HT1080 (cell line): ENCODE measurements at places on chromosomes 6 and 20.

DNA sequence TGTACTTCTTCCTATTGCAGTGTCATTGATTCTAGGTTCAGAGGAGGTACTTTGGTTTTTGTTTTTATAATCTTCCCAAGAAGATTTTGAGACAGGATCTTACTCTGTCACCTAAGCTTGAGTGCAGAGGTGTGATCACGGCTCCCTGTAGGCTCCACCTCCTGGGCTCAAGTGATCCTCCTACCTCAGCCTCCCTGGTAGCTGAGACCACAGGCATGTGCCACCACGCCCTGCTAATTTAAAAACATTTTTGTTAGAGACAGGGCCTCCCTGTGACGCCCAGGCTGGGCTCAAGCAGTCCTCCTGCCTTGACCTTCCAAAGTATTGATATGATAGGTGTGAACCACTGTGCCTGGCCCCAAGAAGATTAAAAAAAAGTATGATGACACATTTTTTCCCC is 3.4 kb upstream of the SLC17A5 start:
- DNase-seq = no peak

GRCh38 chr6:140601021-140601808 is 1226.8 kb upstream of the CITED2 start:
- DNase-seq = no peak

GRCh38 chr6:63014290-63014689 is 197.0 kb upstream of the FKBP1C start:
- no peak for DNase-seq

GRCh38 chr20:37880726-37881591 is 22.0 kb upstream of the VSTM2L start:
- no peak for DNase-seq

DNA sequence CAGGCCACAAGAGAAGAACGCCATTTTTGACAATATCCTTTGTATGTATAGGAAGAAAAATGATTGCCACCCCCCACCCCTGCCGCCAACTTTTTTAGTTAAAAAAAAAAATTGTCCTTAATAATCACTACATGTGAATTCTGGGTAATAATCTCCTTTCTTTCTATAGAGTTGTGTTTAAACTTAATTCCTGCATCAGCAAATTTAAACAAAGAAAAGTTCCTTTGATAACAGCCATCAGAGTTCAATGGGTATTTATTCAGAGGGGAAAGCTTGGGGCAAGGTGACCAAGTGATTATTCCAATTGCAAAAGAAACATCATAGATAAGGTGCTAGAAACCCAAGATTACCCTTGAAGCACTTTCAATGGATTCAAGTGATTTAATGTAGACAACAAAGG is 47.0 kb downstream of the GCLC start:
- DNase-seq = no peak

DNA sequence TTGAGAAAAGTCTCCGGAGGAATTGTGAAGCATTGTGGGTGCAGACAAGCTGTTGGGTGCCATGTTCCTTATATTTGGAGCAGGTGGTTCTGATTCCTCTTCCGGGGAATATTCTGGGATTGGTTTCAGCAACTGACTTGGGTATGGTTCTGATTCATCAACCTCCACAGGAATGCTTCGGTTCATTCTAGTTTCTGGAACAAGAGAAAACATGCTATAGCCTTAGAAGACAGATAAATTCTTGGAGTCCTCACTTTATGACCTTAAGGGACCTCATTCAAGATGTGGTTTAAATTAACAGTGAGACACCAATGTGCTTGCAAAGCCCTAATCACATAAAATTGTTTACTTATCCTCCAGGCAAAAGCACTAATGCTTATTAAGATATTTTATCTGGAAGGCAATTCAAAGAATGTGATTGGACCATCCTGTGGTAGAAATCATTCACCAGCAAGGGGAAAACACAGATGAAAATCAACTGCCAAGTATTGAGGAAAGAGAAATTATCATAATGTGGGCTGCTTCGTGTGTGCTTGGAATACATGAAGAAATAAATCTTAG is 13.7 kb downstream of the TRAF3IP2 start:
- no peak for DNase-seq

GRCh38 chr6:136546331-136546730 is 3.9 kb downstream of the MAP7 start:
- DNase-seq = no peak

DNA sequence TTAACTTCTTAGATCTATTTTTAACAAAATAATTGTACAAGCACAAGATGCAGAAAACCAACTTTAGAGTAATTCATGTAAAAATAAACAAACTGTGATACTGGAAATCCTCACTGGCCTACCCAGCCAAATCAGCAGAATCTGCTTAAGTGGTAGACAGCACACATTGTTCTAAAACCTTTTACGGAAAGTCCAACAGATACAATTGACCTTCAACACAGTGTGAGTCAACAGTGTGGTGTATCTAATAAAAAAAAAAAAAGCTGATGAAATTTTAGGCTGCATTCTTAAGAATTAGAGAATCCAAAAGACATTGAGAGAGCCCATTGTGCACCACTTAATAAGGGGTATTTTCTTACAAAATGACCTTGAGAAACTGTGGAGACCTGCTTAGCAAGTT is 174.5 kb downstream of the COL21A1 start:
- no peak for DNase-seq

- no peak for DNase-seq
Measured at GRCh38 chr20:58436868-58437645, 48.0 kb downstream of the VAPB start.

DNA sequence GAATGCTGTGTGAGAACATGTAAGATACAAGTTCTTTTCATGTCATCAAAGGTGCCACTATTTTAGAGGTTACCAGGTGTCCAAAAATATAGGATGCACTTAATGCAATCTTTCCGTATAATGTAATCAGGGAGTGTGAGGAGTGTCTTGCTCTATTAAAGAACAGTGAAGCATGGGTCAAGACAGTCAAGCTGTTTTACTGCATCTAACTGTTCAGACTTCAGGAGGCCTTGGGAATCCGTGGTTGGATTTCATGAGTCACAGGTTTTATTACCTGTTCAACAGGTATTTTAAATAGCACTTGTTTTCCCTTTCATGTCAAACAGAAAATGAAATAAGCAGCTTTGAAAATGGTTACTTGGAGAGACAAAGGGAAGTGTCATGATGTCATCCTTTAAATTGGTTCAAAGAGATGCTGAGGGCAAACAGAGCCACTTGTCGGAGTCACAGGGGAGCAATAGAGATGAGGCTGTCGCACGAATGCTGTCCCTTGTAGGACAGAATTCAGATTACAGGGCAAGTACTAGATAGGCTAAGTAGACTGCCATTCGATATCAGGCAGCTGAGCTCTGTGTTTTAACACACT is 621.5 kb downstream of the QKI start:
- no peak for DNase-seq

DNA sequence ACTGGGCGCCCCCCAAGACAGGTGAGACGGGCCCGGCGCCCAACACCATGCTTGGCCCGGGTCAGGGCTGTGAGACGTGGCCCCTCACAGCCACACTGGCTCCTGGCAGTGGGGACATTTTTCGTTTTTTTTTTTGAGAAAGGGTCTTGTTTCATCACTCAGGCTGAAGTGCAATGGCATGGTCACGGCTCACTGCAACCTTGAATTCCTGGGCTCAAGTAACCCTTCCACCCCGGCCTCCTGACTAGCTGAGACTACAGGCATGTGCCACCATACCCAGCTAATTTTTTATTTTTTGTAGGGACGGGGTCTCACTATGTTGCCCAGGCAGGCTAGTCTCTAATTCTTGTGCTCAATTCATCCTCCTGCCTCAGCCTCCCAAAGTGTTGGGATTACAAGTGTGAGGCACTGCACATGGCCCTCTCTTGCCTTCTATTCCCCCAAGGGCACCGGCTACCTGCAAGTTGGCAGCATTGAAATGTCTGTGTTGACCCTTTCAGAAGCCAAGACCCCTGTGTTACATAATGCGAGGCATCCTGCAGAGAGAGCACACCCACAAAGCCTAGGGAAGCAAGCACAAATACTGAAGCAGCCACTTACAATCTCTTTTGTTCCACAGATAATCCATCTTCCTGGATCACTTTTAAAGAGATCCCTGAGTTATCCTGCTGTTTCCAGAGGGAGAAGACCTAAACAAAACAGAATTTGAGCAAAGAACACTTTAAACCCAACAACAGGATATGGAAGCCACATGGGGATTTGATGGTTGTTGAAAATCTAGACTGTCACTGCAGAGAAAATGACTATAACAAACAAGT is 57.5 kb upstream of the SLC4A11 start:
- DNase-seq = no peak

DNA sequence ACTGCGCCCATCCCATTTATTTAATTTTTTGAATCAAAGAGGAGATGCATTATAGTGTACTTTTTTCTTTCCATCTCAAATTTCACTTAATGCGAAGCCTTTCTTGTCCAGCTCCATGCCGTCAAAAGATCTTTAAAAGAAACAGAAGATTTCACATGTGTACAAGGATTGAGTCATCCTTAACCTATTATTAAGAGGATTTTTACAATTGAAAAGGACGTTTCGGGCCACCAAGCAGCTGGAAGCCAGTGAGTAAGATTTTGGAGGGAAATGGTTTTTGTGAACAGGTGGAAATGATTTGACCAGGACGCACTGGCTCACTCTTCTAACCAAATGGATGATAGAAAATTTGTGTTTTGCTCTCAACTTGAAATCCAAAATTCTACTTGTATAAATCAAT is 15.1 kb upstream of the CCDC170 start:
- DNase-seq = no peak

DNA sequence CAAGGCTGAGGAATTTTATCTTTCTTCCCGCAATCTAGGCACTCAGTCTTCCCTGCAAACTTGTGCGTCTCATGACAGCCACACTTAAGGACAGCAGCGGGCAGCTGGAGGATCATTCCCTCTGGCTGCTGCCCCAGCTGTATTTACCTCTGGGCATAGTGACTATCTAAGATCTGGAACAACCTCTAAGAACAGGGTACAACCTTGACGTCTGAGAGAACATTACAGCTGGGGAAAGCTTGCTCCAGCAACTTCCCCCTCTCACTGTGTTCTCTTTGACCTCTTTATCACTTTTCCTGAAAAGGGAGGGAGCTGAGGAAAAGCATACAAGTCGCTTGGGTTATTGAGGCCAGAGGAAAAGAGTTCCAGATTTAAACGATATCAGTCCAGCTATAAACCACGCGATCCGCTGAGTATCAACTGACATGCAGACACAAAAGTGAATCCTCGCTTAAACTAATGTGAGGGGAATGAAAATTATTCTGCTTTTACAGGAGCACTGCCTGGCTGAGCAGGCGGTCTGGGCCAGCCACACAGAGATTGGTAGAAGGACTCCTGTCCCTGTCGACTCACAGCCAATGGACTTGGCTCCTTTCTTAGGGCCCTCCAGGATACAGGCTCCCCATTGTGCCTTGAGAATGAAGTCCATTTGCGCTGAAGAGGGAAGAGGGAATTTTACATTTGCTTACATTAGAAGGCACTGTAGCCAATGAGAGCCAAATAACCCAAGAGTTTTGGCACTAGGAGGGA is 153.3 kb downstream of the QRSL1 start:
- DNase-seq = no peak

- DNase-seq = no peak
Measured at GRCh38 chr6:168208402-168208801, 111.2 kb downstream of the DACT2 start.

GRCh38 chr6:35703554-35703953 is 14.8 kb upstream of the FKBP5 start:
- DNase-seq = peak; percentile 20

DNA sequence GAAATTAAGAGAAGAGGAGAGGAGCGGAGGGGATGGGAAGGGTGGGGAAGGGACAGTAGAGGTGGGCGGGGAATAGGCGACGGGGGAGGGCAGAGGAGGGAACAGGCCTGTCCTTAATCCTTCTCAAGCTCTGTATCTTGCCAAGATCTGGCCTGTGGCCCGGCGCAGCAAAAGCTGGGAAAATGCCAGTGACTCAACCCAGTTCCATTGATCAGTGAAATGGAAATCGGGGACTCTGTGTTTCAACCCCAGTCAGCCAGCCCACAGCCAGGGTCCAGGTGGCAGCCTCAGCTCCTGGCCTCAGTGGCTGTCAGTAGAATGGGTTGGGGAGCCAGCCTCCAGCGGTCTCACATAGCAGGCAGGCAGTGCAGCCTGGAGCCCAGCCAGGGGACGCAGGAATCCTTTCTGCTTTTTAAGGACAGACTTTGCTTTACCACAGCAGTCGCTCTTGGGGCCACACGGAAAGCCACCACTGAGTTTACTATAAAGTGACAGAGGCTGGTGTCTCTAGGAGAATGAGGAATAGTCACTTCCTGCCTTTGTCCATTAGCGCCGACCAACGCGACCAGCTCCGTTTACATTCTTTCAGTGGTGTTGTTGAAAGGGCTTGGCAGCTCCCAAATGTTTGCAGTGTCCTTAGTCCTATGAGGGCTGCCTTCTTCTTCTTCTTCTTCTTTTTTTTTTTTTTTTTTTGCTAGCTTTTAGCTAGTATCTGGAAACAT is 128.0 kb downstream of the RIN2 start:
- DNase-seq = peak; percentile 49

DNA sequence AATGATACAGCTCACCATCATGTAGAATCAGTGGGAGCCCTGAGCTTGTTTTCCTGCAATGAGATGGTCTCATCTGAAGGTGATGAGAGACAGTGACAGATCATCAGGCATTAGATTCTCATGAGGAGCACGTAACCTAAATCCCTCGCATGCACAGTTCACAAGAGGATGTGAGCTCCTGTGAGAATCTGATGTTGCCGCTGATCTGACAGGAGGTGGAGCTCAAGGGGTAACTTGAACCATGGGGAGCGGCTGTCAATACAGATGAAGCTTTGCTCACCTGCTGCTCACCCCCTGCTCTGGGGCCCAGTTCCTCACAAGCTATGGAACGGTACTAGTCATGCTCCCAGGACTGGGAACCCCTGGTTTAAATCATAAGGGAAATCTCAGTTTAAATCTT is 89.2 kb downstream of the THBS2 start:
- DNase-seq = no peak

GRCh38 chr20:55830121-55830827 is 175.0 kb downstream of the CBLN4 start:
- no peak for DNase-seq

GRCh38 chr6:3884007-3884745 is 35.0 kb downstream of the FAM50B start:
- peak; percentile 76 for DNase-seq

- peak; percentile 75 for DNase-seq
Measured at GRCh38 chr6:159973951-159974350, 5.1 kb downstream of the IGF2R start.

DNA sequence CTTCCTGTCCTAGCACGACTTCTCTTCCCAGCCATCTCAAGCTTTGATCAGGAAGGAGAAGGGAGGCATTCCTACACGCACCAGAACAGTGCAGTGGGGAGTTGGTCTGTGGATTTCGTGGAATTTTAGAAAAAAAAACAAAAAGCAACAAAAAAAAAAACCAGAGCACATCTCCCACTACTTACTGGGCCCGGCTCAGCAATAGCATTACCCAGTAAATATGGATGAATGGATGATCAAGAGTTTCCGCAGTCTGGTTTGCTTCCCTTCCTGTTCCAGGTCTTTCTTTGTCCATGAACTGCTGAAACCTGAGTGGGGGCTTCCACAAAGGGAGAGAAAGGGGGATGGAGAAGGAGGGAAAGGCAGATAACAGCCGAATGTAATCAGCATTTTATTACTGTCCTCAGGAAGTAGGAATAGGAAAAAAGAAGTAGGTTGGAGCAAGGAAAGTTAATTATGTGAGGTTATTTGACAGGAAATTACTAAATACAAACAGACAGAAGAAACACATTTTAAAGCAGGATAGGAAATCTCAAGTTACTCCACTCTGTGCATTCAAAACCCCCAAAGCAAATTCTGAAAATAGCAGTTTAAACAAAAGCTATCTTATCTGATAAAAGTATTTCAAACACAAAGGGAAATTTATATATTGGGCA is 349.0 kb downstream of the PRL start:
- DNase-seq = peak; percentile 7

- DNase-seq = peak; percentile 57
Measured at GRCh38 chr20:18943542-18943941, 130.0 kb downstream of the SCP2D1 start.

GRCh38 chr6:51529240-51529639 is 558.2 kb downstream of the PKHD1 start:
- no peak for DNase-seq
